Activated T-cell treated with anti-CD3 and anti-CD28 coated beads, Interleukin-2, amount 50 U/mL, for 48 hours (primary cell): ENCODE measurements at places on chromosomes 2 and 18.

GRCh38 chr2:26273501-26273900 lies 28.8 kb downstream of the HADHB start:
- no peak for DNase-seq

GRCh38 chr2:129101186-129101585 lies 782.5 kb upstream of the HS6ST1 start:
- no peak for DNase-seq

DNA sequence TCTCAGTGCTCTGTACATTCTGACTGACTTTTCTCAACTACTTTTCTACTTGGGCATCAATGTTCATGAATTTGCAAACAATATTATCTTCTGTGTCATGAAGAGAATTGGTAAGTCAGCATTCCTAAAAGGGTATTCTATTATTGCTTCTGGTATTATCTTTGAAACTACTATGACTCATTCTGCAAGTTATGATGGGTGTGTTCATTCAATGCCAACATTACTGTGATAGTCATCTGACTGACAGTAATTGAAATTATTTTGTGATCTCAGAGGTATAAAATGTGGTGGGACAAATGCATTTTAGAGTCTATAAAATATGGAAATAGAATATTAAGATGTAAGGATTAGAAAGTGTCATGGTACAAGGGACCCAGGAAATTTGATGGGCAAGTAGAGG lies 736.0 kb upstream of the CELF4 start:
- DNase-seq = no peak

DNA sequence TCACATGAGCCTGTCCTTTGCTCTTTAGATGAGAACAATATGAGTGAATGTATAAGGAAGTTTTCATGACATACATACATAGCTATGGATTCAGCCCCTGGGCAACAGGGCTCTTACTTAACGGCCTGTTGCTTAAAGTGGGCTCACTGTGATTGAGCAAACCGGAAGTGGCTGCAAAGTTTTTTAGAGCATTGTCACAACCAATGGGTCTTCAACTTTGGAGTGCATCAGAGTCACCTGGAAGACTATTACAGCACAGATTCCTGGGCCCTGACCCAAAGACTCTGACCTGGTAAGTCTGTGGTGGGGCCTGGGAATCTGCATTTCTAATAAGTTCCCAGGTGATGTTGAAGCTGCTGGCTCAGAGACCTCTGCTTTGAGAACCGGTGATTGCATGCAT lies 106.3 kb upstream of the SEC11C start:
- DNase-seq = no peak

DNA sequence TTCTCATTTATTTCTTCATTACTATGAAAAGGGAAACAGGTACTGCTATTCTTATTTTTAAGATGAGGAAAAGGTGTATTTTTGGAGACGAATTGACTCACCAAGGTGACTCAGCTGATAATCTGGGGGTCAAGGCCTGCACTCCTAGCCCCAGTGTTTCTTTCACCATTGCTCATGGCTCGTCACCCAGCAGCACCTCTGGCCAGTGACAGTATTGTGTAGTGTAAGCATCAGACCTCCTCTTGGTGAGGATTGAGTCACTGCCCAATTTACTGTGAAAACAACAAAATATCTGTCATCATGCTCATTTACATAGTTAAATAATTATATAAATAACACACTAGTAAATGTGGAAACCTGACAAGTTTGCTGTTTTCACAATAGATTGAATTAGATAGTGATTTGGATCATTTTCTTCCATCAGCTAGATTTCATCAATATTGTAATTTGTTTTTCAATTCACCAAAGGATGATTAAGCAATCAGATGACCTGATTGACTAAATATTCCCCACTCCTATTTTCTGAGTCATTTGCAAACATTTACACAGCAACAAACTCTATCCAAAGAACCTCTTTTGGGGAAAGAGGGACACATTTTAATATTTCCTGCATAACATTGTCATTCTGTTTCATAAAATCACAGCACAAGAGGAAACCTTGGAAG lies 492.8 kb upstream of the RAB12 start:
- no peak for DNase-seq

GRCh38 chr18:10928011-10928771 lies 221.2 kb downstream of the PIEZO2 start:
- DNase-seq = no peak

- DNase-seq = no peak
Observed at GRCh38 chr2:52703004-52703403, 1064.6 kb upstream of the CHAC2 start.

DNA sequence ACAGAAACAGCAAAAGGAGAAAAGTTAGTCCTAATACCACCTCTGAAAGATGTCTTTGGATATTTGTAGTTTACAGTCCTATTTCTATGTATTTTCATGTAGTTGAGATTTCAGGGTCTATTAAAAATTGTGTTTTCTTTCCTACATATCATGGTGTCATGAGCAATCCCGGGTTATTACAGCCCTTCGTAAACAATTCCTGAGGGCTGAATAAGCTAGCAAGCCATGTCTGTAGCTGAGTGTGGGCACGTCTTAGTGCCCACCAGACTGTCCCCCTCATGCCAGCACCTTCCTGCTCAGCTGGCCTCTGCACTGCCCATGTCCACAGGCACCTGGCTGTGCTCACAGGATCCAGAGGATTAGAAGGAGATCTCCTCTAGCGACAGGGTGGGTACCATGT lies 60.6 kb downstream of the CTIF start:
- no peak for DNase-seq

DNA sequence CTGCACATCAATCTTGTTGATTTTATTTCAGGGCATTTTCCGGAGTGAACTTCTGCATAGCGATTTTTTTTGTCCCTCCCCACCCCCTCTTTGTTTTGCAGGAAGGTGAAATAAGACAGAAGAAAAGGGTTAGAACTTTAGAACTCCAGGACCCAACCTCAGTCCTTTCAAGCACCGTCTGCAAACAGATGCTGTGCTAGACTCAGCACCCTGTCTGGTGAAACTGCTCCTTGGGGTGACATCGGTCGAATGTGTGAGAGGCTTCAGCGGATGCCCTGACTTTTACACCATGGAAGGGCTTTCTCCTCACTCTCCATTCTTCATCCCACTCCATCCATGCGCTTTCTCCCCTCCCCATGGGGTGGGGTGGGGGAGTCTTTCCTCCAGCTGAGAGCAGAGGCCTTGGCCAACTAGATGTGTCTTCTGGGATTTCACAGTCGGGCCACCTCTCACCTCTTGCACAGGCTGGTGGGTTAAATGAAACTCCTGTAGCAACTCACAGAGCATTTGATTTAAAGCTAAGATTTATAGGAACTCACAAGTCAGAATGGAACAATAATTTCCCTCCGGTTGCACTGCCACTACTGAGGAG lies 43.3 kb upstream of the EDAR start:
- peak; percentile 38 for DNase-seq

- DNase-seq = no peak
Observed at GRCh38 chr2:222875482-222875881, 14.6 kb downstream of the ACSL3 start.
